ENCODE measurements at places on chromosomes 1 and 21.

GRCh38 chr1:40838045-40838979 lies 23.9 kb downstream of the CITED4 start:
- no peak for DNase-seq

GRCh38 chr1:189084811-189085210 lies 1392.9 kb downstream of the BRINP3 start:
- no peak for DNase-seq

DNA sequence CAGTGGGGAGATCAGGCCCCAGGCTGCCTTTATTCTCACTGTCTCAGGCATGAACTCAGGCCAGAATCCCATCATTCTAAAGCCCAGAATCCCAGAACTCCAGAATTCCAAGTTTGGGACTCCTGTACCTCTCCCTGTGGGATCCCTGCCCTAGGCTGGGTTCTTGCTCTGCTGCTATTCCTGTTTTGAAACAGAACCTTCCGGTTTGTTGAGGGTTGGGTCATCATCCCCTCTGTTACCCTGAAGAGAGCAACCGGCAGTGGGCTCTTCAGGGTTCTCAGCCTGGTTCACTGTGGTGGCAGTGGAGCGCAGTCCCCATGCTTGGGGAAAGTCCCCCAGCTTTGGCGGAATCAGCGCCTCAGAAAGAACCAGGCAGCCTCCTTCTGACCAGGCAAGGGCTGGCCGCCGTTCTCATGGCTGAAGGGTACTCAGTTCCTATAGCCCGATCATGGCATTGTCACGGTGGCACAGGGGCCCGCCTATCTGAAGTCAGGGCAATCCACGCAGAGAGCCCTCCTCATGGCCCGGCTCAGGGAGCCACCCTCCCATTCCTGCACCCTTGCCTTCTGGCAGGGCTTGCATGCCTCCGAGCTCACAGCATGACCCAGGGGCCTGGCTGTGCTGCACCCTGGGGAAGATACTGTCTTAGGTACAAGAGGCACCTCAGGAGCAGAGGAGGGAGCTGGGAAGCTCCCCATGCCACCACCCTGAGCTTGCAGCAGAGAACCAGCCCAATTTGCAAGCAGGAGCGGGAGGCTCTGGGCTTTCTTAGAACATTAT lies 335.6 kb upstream of the VAMP3 start:
- no peak for DNase-seq

DNA sequence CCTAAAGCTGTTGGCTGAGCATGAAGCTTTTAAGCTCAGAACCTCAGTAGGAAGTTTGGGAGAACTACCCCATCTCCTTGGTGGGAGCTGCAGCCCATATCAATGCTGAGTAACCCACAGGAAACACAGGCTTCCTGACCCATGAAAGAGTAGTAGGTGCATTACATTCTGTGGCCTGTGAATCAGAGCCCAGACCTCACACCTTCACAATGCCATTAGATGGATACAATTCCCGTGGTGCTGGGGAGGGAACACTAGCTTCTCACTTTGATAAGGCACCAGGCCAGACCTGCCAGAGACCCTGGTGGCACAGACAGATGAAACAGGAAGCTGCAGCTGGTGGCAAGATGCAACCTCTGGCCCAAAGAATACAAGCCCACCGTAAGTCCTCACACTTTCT lies 308.8 kb downstream of the NPHP4 start:
- DNase-seq = no peak

- no peak for DNase-seq
Observed at GRCh38 chr1:229205854-229206253, 65.1 kb upstream of the RAB4A start.

- no peak for DNase-seq
Observed at GRCh38 chr1:16174886-16175598, 19.2 kb upstream of the EPHA2 start.

- DNase-seq = no peak
Observed at GRCh38 chr1:111943846-111944749, 45.4 kb downstream of the KCND3 start.

- DNase-seq = peak; percentile 45
Observed at GRCh38 chr1:64228167-64228957, 24.9 kb downstream of the UBE2U start.

- no peak for DNase-seq
Observed at GRCh38 chr1:222539951-222540597, 7.8 kb downstream of the HHIPL2 start.

- DNase-seq = no peak
Observed at GRCh38 chr1:233523047-233523446, 90.9 kb upstream of the KCNK1 start.

DNA sequence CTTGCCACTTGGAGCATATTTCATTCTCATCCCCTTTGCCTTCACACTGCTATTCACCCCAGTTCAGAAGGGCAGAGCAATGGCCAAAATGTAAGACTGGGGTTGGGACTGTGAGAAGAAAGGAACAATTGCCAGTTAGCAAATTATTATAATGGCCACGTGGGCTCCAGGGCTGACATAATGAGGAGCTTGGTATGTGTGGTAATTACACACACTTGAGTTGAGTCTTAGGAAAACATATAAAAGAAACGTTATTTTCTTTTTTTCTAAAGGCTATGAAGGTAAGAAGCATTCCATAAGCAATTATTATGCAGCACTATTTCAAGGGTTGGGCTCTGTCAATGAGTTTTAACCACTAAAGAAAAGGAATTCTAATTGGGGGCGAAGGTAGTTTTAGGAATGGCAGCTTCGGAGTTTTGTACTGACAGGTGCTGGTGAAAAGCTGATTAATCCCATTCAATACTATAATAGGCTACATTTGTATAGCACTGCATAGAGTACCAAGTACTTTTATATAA lies 32.5 kb upstream of the BCL10 start:
- no peak for DNase-seq

- DNase-seq = peak; percentile 37
Observed at GRCh38 chr1:92992054-92992453, 30.8 kb upstream of the DIPK1A start.

GRCh38 chr21:42003051-42003461 lies 7.1 kb downstream of the ZBTB21 start:
- DNase-seq = peak; percentile 43

- no peak for DNase-seq
Observed at GRCh38 chr1:15835205-15835740, 12.2 kb upstream of the SPEN start.

DNA sequence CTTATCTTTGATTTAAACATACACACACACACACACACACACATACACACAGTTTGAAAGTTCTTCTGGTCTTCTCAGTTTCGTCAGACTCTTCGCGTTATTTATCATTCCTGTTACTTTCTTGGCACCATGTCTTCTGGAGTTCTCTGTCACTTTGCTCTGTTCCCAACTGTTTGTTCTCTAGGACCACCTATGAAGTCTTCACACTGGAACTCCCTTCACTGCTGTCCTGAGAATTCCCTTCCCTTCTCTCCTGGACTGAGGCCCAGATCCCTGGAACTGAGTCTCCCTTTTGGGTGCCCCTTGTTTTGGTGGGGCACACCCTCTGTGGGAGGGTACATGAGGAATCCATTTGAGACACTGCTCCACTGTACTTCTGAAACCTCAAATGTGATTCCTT lies 30.5 kb downstream of the ALG14 start:
- no peak for DNase-seq

DNA sequence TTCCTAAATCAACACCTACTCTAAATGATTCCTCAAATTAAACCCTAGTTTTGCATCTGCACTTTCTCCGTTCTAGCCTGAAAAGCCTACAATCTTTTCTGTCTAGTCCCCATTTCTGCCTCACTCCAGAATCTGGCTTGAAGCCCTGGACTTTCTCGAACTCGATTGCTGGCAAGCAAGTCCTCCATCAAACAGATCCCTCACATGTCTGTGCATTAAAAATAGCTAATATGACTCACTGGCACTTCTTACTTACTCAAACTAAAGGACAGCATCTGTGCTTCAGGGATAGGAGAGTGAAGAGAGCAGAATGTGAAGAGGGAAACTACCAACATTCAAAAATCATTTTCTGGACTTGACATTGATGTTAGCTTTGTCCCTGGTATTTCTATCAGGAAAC lies 51.8 kb upstream of the CXADR start:
- DNase-seq = peak; percentile 79

DNA sequence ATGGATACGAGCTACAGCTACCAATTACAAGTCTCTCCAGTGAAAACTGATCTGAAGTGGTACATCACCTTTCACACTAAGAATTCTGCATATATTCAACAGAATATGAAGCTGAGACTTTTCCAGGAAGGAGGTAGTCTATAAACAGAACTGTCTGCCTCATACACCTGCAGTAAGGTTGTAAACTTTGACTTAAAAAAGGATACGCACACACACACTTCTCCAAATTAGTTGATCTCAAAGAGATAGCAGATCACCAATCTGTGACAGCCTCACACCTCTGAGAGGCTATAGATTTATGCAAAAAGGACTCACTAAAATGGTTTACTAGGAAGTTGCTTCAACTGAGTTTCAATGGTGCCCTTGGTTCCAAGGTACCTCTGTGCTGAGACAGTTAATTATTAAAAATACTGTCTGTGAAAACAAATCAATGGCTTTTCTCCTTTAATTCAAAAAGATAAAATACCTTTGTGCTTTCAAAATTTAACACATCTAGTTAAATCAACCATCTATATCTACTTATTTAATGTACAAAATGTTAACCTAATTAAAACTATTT lies 17.9 kb downstream of the ELK4 start:
- DNase-seq = no peak

GRCh38 chr1:29655145-29655544 lies 418.8 kb downstream of the PTPRU start:
- DNase-seq = no peak

DNA sequence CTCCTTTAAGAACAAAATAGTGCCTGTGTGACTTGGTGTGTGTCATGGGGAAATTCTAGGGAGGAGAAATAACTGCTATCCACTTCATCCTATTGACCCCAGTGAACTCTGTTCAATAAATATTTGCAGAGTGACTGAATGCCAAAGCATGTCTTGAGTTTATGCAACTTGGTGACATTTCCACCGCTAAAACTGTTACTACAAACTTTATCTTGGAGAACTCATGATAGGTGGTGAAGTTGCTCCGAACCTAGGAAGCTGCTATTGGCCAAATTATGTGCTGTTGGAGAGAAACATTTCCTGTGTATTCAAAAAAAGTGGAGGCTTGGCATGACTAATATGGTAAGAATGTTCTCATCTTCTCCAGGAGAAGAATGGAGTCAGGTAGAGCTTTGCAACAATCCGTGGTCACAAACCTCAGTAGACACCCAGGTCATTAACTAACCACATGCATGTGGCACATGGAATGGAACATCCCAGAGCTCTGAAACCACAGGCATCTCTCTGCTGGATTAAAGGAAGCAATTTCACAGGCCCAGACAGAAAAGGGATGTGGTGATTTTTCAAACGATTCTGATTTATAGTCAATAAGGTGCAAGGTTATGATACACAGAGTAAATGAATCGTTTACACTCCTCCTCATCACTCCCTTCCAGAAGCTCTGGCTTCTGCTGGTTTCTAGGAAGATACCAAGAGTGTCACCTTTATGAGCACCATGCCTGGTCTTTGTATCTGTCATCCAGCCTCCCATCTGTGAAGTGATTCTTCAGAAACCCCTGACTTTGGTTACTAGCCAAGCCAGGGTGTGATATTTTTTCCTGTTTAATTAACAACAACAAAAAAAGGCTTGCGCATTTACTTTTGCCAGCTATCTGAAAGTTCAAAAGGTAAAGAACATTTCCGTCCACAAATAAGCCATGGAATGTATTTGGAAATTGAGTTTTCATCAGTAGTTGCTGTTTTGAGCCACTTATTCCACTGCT lies 361.1 kb downstream of the TGFB2 start:
- DNase-seq = peak; percentile 93

DNA sequence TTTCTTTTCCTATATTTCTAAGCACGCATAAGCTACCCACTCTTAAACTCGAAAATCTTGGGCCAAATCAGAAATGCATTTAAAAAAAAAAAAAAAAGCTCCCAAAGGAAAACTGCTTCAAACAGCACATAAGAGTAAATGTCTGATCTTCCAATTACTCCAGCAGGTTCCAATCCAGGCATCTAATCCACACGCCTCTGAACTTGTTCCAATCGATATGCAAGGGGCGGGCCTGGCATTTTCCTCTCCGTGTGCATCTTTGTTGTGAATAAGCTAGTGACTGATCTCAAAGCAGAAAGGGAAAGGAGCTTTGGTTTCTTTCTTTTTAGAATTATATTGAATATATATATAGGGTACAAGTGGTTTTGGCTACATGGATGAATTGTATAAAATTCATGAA lies 365.5 kb downstream of the PRDM2 start:
- DNase-seq = no peak

DNA sequence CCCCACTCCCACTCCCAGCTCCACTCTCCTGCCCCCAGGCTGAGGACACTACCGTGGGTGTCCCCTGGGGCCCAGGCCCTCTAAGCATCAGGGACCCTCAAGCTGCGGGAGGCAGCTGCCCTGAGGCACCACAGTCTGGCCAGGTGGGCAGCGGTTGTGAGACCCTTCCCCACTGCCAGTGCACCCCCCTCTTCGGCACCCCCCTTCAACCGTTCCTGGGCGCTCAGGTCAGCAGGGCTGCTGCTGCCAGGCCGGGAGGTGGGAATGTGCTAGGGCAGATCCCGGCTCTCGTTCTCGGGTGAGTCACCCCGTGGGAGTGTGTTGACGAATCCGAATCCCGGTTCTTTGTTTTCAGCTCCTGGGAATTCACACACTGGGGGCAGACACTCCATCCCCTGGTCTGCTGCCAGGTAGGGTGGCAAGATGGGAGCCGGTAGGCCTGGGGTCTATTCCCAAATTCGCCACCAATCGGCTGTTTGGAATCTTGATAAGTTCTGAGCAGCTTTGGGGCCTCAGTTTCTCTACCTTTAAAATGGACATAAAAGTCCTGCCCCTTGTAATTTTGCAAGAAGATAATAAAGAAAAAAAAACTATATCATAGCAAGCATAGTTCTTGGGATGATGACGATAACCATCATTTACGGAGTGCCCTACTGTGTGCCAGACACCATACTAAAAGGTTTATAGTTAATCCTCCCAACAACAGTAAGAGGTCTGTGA lies 28.5 kb upstream of the CASZ1 start:
- DNase-seq = peak; percentile 69

DNA sequence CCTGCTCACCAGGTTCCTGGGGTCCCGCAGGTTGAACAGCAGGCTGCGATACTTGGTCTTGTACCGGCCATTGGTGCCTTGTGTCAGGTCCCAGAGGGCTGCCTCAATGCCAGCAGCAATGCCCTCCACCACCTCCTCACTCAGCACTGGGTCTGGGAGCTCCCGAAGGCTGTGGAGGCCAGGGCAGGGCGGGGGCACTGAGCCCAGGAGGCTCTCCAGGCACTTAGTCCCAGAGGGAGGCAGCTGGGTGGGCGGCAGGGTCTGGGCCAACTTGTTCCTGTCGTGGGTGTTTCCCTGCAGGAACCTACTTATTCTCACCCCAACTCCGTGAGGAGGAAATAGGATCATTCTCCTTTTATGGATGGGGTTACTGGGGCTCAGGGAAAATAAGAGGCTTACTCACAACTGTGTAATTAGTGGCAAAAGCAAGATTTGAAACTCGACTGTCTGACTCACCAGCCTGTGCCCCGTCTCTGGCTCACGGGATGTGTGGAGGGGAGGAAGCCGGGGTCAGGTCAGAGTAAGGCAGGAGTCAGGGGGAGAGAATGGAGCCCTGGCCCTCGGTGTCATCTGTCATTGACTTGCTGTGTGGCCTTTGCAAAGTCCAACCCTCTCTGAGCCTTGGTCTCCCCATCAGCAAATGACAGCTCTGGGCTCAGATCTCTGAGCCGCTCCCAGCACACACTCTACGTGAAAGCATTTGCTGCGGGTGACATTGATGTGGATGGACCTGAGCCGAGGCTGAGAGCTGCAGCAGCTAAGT lies 17.2 kb downstream of the SPOCD1 start:
- DNase-seq = peak; percentile 93

GRCh38 chr1:58714544-58714943 lies 14.7 kb upstream of the MYSM1 start:
- no peak for DNase-seq

GRCh38 chr1:27672750-27673112 lies 739 bp upstream of the IFI6 start:
- peak; percentile 49 for DNase-seq

Measured in AG08395 (cell line).